ENCODE measurements at places on chromosomes 3 and 15. TPM values are rescaled to one million over a fixed set of nuclear protein-coding genes. Genes with fewer than 3 reads are reported as not detected.
A peak's percentile ranks its signal among the peaks of the same experiment; 100 is the strongest.

C2CD4A gene
- 0.10 TPM for polyA plus RNA-seq

BDH1 gene
- 6.9 TPM for polyA plus RNA-seq

ENTPD3 gene
- polyA plus RNA-seq = 0.03 TPM

GHRL gene
- 0.06 TPM for polyA plus RNA-seq

ACTRT3 gene
- polyA plus RNA-seq = 2.1 TPM

IL17RB gene
- 0.04 TPM for polyA plus RNA-seq

CLDN11 gene
- 178 TPM for polyA plus RNA-seq

PFKFB4 gene
- polyA plus RNA-seq = 4.1 TPM

DNA sequence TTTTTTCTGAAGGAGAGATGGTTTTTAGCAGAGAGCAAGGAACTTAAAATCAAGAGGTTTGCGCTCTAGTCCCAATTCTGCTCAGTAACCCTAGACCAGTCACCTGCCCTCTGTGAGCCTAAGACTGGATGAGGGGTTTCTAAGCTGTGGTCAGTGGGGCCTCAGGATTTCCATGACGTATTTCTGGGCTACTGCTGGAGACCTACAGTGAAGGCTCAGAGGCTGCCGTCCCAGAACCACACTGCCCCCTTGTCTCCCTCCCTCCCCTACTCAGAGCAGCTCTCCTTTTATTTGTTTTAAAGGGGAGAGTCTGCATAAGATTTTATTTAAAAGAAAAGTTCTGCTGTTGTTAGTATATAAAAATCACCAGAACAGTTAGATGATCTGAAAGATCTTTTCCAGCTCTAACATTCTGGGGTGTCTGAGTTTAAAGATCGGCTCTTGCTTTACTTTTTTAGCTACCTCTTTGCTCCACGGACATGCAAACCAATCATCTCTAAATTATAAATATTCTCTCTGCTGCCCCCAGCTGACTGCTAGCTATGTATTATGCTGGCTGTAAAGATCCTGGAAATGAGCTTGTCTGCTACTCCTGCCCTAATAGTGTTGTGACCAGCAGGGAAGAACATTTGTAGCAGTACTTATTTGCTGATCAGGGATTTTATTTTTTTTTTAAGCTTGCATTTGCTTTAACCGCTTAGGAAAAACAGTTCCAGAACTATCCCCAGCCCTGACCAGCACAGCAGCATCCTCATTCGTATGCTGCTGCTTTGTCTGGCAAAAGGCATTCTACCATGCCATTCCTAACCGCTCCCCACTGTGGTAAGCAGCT, 28.6 kb upstream of the NDUFB4 start:
- DNase-seq = peak; percentile 70

- no peak for DNase-seq
Observed at GRCh38 chr3:183527428-183528379, 27.8 kb downstream of the KLHL6 start.

GRCh38 chr15:57302640-57303257, 73.6 kb upstream of the CGNL1 start:
- no peak for DNase-seq

- no peak for DNase-seq
Observed at GRCh38 chr3:170806141-170806540, 63.9 kb downstream of the RPL22L1 start.

DNA sequence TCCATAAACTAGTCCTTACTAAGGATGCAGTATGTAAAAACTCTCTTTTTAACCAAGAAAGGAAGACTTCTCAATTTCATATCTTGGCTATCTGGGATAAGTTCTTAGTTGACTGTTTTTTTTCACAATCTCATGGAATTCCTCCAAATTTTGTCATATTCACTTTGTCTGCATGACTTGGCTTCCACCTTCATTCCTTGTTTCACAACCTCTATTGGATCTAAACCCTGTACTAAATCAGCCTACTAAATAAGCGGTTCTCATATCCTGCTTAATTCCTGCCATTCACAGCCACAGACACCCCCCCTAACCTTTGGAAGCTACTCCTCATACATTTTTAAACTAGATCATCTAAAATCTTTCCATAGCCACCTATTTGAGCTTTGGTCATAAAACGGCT, 370.6 kb upstream of the NAALADL2 start:
- no peak for DNase-seq

DNA sequence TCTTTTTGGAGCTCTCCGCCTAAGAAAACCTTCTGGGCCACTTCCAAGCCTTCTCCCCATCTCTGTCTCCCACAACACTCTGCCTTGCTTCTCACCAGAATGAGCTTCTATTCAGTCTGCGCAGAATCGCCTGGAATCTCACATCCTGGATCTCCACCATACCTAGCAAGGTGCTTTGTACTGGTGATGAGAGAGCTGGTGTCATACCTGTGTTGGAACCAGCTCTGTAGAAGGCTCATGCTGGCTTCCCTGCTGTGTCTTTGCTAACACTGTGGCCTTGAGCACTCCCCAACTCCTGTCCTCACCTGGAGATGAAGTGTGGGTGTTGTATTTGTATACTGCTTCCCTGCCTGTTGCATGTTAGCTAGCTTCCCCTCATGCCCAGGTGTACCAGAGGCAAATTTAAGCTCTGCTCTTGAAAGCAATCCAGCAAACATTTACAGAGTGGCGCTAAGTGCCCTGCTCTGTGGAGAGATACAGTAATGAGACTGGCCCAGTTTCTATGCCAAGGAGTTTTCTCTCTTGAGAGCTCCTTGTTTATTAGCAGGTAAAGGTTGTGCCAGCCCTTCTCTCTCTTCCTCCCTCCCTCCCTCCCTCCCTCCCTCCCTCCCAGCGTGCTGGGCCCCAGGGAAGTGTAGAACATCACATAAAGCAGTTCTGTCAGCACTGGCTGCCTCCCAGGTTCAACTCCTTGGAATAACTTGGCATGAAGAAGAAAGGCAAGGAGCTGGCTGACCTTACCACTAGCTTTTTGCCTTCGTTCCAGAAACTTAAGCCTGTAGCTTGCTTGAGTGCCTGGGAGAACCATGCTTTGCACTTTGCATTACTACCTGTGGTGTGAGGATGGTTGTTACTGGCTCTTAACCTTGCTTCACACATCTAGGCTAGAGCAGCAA, 54.9 kb downstream of the TRIM71 start:
- DNase-seq = no peak

GRCh38 chr3:138062626-138063025, 52.7 kb downstream of the CLDN18 start:
- no peak for DNase-seq

DNA sequence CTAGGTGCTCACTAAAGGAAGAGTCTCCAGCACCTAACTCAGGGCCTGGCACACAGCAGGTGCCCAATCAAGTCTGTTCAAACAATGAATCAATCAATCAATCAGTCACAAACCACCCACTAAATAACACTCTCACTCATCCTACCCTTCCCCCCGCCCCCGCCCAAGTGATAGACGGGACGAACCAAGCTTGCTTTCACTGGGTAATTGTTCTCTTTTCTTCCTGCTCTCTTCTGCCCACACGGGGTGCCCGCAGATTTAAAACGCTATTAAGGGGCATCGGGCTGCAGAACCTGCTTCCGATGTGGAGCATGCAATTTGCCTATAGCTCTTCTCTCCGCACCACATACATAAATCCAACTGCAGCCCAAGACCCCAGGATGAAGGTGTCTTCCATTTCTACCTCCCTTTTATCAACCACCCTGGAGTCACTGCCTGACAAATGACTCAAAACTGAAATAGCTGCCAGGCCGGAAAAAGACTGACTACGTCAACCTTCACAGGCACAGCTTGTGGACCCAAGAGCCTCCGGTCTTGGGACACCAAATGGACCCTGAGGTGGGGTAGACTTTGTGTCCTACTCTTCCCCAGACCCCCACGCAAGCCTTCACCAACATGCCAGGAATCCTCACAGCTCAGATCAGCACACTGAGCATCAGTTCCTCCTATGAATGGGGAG, 1.7 kb downstream of the KLHL25 start:
- no peak for DNase-seq

Data from endothelial cell of umbilical vein (primary cell).